Fibroblast of skin of left biceps (primary cell): ENCODE measurements at places on chromosomes 11 and 22.
A peak's percentile ranks its signal among the peaks of the same experiment; 100 is the strongest.

DNA sequence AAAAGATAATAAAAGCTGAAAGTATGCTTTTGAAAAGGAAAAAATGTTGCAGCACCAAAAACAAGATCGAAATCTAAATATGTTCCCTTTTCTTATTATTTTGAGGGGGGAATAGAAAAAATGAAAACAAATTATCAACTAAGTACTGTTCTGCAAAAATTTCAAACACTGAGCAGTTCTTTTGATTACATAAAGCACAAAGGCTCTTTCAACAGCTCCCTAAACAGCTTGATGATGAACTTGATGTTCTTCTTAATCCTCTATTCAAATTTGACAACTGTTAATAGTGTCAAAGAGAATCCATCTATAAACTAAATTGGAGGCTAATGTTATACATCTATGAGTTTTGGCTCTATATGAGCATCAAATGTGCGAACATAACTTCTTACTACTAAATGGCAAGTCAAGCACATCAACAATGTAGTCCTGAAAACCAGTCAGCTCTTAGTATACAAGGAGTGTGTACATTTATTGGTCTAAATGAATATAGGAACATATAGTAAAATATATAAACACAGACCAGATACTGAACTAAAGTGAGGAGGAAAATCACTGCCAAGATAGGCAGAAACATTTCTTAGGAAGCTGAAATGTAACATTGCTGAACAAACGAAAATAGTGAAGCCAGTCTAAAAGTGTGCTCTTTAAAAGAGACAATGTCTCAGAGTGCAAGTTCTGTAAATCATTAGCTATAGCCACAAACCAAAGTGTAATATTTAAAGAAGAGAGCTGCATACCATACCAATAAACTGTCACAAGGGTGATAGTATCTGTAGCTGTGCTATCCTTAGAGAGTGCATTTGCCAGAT is 94.3 kb downstream of the SOX6 start:
- DNase-seq, result no peak

GRCh38 chr11:15307619-15308024 is 192.9 kb downstream of the INSC start:
- DNase-seq, result no peak

DNA sequence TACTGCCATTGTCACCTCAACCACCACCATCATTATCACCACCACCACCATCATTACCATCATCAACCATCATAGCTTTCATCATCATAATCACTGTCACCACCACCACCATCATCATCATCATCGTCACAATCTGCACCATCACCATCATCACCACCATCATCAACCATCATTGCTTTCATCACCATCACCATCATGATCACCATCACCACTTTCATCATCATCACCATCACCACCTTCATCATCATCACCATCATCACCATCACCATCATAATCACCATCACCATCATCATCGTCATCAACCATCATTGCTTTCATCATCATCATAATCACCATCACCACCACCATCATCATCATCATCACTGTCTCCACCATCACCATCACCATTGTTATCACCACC is 8.7 kb upstream of the OSBPL5 start:
- no peak for DNase-seq

GRCh38 chr11:112265659-112266409 is 5.2 kb upstream of the PLET1 start:
- no peak for DNase-seq

DNA sequence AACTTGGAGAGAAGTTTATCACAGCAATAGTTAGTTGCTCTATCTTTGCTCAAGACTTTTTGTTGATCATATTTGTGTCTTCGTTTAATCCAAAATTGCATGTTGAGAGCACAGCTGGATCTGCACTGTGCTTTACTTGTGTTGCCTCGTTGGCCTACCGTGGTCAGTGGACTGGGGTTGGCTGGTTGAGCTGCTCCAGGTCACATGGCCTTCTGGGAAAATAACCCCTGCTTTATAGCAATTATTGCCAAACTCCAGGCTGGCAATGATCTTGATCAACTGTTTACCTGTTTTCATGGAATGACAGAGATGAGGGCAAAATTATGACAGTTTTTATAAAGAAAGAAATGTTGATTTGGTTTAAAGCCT is 5.7 kb upstream of the PLET1 start:
- no peak for DNase-seq

DNA sequence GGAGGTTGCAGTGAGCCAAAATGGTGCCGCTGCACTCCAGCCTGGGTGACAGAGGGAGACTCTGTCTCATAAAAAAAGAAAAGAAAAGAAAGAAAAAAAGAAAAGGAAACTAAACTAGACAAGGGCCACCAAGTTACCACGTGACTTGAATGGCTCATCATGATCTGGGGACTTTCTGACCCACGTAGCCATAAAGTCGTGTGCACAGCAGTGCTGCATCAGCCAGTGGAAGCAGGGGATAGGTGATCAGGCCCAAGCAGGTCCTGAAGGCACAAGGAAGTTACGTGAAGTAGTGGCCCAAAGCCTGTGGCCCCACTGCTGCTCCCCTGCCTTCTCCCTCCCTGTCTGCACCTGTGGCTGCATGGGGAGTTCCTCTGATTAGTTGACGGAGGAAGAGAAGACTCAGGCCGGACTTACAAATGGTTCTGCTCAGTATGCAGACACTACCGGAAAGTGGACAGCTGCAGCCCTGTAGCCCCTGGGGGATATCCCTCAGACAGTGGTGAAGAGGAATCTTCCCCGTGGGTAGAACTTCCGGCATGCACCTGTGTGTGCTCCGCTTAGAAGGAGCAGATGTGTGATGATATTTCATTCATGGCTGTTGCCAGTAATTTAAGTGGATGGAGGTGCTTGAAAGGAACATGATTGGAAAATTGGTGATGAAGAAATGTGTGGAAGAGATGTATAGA is 18.2 kb upstream of the CD81 start:
- no peak for DNase-seq

GRCh38 chr11:102384419-102385079 is 37.5 kb downstream of the BIRC2 start:
- no peak for DNase-seq

DNA sequence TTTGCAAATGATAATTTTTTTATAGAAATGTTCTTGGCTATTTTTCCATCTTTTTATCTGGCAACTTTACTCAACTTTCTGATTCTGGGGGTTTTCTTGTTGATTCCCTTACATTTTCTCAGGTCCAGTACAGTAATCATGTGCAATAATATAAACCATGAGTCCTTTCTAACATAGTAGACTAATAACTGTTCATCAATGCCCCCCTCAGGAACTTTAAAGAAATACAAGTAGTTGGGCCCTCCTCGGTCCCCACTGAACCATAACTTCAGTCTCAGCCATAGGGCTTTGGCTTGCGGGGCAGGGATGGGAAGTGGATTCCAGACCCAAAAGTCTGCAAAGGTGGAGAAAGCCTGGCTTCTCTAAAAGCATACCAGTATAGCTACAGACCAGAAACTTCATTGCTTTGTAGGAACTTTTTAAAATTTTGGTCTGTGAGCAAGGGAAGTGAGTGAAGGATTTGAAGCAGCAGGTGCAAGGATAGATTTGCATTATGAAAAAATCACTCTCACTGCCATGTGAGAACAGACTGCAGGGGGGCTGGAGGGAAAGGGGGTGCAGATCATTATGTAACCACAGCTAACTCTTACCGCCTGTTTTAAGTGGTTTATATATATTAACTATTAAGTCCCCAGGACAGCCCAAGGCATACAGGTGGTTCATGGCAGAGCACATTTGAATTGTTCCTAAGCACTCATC is 10.4 kb upstream of the TUB start:
- no peak for DNase-seq

- no peak for DNase-seq
Observed at GRCh38 chr11:5240458-5240857, 6.2 kb upstream of the HBD start.

DNA sequence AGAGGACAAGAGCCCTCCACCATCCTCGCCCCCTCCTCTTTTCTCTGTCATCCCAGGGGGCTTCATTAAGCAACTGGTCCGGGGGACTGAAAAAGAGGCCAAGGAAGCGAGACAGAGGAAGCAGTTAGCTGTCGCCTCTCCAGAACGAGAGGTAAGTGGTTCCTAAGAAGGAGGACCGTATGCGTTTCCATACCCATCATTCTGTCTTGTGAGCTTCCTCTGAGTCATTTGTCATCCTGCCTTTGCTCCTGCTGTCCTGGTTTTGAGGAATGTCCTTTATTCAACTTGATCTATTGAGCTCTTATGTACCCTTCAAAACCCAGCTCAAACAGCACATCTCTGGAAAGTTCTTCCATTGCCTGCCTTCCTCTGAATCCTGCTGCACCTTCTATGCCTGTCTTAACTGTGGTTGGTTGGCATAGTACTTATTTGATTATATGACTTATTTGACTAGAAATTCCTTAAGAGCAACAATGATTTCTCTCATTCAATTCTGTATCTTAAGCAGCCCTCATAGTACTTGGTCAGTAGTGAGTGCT is 21.3 kb downstream of the MYO18B start:
- DNase-seq, result no peak

- DNase-seq, result no peak
Observed at GRCh38 chr11:68521969-68522652, 61.6 kb downstream of the PPP6R3 start.

- no peak for DNase-seq
Observed at GRCh38 chr11:110968348-110969062, 256.3 kb upstream of the ARHGAP20 start.

- DNase-seq, result peak; percentile 59
Observed at GRCh38 chr11:64181506-64182411, 4.2 kb upstream of the STIP1 start.

GRCh38 chr11:95829580-95830259 is 39.4 kb downstream of the CEP57 start:
- DNase-seq, result no peak

DNA sequence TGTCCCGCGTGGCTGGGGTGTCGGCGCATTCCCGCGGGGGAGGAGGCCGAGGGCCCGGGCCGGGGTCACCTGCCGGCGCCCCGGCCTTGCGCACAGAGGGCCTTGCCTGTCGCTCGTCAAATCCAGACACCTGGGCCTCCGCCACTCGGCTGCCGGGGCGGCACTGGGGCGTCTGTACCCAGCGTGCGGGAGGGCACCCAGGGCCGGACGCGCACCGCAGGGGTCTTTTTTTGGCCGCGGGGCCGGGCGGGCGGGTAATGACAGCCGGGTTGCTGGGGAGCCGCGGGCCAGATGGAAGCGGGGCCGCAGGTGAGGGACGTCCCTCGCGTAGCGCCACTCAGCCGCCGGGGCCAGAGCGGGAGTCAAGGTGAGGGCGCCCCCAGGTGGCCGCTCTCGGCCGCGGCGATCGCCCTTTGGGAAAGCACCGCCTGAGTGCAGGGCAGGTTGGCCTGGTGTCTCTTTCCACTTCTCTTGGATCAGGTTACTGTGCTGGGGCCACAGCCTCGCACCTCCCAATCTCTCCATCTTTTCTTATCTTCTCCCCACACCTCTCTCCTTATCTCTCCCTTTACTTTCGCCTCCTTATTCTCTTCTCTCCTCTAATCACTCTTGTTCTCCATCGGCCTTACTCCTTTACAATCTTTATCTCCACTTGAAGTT is 3.5 kb downstream of the PHLDB1 start:
- no peak for DNase-seq

GRCh38 chr11:66749091-66749490 is 20.1 kb upstream of the SPTBN2 start:
- DNase-seq, result no peak

GRCh38 chr11:31784611-31785010 is 26.5 kb downstream of the PAX6 start:
- no peak for DNase-seq

- no peak for DNase-seq
Observed at GRCh38 chr11:34308049-34308912, 49.5 kb downstream of the ABTB2 start.

GRCh38 chr11:44997566-44997965 is 46.9 kb upstream of the TP53I11 start:
- DNase-seq, result no peak

GRCh38 chr11:32894921-32895320 is 2.3 kb downstream of the QSER1 start:
- no peak for DNase-seq

GRCh38 chr11:69294571-69295078 is 670 bp downstream of the MYEOV start:
- DNase-seq, result no peak

DNA sequence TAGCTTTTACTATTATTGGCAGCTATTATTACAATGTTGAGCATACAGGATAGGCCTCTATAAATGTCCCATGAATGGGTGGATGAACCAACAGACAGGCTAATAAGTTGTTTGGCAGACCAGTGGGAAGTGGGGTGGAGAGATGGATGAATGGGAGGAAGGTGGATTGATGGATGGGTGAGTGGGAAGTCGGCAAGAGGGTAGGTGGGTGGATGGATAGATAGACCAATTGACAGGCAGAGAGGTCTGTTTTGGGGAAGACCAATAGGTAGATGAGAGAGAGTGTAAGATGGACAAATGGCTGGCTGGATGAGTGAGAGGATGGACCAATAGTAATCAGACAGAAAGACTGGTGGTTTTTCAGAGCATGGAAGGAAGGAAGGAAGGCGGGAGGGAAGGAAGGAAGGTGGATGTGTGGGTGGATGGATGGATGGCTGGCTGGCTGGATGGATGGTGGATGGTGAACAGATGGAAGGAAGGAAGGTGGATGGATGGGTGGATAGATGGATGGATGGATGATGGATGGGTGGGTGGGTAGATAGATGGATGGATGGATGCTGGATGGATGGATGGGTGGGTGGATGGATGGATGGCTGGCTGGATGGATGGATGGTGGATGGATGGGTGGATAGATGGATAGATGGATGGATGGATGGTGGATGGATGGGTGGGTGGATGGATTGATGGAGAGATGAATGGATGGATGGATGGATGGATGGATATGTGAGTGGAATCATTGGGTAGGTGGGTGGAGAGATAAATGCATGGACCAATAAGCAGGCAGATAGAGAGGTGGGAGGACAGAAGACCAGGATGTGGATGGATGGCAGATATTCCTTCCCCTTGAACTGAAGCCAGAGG is 37.4 kb downstream of the RASD2 start:
- DNase-seq, result no peak

- no peak for DNase-seq
Observed at GRCh38 chr11:47220401-47220821, 5.6 kb downstream of the DDB2 start.

DNA sequence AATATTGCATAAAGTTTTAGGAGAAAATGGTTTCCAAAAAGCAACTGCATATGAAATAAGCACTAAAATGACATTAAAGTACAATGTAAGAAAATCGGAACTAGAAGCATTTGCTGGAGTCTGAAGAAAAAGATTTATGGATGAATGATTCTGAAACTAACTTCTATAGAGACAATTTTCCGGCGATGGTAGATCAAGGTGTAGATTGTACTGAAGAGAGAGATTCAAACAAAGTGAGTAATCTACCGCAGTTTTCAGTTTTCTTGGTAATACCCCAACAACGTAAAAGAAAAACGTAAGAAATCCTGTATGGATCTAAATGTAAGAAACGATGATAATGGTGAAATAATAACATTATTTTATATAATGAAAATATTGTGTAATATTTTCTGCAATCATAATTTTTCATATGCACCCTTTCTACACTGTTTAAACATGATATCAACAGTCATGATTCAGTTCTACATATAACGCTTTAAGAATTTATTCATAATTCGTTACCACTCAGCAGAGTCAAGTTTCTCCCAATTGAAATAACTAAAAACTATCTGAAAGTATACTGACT is 1.8 kb upstream of the CDPF1 start:
- DNase-seq, result no peak
